Cortex of kidney (tissue), 1 donor: ENCODE measurements at places on chromosomes 1 and 21.

DNA sequence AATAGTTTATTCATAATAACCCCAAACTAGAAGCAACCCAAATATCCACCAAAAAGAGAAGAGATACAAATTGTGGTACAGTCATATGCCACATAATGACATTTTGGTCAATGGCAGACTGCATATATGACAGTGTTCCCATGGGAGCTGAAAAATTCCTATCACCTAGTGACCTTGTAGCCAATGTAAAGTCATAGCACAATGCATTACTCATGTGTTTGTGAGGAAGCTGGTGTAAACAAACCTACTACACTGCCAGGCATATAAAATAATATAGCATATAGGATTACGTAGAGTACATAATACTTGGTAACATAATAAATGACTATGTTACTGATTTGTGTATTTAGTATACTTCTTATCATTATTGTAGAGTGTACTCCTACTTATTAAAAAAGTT is 29.5 kb upstream of the SLFNL1 start:
- no peak for DNase-seq

DNA sequence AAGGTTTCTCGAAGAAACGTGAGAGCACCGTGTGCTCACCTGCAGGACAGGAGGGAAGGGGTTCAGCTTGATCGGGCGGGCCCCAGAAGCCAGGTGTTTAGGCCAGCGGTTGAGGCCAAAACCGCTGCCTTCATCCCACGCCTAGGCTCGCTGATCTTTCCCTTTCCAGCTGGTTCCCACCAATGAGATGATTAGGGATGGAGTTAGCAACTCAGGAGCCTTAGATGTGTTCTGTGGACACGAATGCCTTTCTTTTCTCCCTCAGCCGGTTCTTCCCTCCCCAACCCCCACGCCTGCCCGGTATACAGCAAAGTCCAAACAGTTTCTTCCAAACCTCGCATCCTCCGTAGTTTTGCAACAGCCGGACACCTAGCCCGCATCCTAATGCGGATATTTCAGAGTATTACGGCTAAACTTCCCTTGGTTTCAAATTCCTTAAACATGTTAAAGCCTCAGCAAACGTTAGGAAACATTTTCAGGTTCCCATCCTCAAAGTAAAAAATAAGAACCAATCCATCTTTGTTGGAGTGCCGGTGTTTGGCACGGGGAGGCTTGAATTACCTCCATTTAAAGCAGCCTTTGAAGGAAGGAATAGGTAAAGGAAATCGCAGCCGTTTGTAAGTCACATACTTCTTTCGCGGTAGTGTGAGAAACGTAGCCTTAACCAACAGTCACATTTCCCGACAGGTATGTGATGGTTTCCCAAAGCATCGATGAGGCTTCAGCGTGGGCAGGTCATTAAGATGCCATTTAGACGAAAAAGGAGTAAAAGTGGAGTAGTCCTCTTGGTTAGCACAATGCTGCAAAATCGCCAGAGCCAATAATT is 1.1 kb downstream of the LRRC8C start:
- DNase-seq = no peak

- DNase-seq = no peak
These were observed 61.0 kb downstream of the TMCO4 start for GRCh38 chr1:19738669-19739068.

GRCh38 chr1:200802865-200803512 is 64.3 kb downstream of the CAMSAP2 start:
- no peak for DNase-seq
